ENCODE measurements at places on chromosomes 16 and 17. TPM values are rescaled to one million over a fixed set of nuclear protein-coding genes. Genes with fewer than 3 reads are reported as not detected.

CRHR1 gene
- total RNA-seq: not detected

- DNase-seq: no peak
- no peak overlapping the region for H3K27ac ChIP-seq
- peaks cover 84% of the 10 kb centered on the region for H3K36me3 ChIP-seq
- H3K27me3 ChIP-seq: no peaks in the 10 kb centered on the region
- no peaks in the 10 kb centered on the region for H3K4me1 ChIP-seq
These were observed 31.9 kb downstream of the PPL start for GRCh38 chr16:4904942-4905615.

FGF11 gene
- total RNA-seq: 2.1 TPM

DNA sequence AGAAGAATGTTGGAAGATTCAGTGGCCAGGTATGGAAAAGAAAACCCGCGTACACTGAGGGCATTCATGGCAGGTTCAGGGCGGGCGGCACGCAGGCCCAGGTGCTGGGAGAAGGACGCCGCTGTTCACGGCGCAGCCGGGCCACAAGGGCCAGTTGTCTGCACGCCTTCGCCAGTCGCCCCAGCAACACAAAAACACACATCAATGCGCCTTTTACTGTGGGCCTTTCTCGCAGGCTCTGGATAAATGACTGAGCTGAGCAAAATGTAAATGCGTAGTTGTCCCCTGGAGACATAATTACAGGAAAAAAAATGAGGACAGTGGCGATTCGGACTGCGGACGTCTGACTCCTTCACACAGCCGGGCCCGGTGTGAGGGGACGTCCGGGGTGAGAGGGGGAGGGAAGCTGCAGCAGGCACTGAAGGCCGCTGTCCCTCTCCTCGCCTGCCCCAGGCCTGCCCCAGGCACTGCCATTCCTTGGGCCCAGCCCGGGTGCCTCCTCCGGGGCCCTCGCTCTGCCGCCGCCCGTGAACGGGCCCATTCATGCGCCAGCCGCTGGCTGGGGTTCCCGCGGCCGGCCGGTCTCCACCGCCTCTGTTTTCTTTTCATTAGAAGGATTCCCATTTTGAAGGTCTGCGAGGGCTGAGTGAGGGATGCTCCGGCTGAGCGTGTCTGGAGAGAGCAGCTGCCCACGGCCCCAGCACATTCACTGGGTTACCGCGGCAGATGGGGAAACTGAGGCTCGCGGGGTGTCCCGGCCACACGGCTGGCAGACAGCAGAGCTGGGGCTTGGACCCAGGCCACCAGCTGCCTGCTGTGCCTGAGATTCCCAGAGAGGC, 6.5 kb upstream of the ZNF469 start:
- H3K4me3 ChIP-seq: no peak overlapping the region
- no peak overlapping the region for H3K27ac ChIP-seq
- H3K27me3 ChIP-seq: peaks cover 11% of the 10 kb centered on the region
- DNase-seq: no peak
- H3K4me1 ChIP-seq: no peaks in the 10 kb centered on the region
- H3K36me3 ChIP-seq: no peaks in the 10 kb centered on the region

DNA sequence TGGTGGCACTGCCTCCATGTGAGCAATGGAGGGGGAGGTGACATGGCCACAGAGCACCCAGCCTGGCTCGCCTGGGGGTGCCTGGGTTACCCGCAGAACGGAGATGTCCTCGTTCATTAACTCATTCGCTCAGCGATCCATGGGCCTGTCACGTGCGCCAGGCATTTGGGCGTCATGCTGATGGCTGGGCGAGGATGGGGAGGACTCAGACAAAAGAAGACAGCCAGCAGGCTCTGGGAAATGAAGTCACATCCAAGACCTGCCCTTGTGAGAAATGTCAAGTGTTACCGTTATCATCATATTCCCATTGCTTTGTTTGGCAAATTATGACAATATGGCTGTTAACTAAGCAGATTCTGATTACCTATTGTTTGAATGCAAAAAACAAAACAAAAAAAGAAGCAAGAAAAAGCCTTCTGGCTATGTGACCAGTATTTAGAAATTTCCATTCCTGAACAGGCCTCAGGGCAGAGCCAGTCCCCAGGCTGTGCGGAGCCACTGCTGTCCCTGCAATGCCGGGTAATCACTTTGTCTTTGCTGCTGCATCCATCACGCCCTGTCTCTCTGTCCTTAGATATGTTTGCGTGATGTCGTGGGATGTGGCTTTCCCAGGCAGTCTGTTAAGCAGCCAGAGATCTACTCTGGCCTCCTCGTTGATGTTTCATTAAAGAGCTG, 57.9 kb downstream of the CMIP start:
- no peaks in the 10 kb centered on the region for H3K27me3 ChIP-seq
- peaks cover 15% of the 10 kb centered on the region for H3K36me3 ChIP-seq
- no peak overlapping the region for H3K4me3 ChIP-seq
- peaks cover 49% of the 10 kb centered on the region for H3K4me1 ChIP-seq
- H3K27ac ChIP-seq: peak overlapping the region; percentile 71

DNA sequence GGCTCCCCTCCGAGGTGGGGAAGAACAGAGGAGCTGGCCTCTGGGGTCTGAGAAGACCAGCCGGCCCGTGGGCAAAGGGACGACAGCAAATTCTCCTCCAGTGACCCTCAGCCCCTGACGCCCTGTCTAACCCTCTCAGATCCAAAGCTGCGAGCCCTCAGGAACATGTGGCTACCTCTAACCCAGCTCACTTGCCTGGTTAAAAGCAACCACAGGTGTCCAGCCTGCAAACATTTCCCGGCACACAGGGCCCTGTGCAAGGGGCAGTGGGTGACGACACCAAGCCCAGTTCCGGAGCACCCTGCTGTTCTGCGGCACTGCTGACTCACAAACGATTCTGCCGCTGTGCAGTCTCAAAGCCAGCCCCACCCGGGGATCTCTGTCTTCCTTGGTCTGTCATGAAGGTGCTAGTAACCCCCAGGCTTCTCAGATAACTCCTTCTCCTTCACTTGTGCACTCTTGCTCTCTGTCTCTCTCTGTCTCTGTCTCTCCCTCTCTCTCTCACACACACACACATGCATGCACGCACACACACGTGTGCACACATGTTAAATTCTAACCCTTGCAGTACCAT, 23.0 kb downstream of the WNT3 start:
- no peaks in the 10 kb centered on the region for H3K36me3 ChIP-seq
- H3K4me1 ChIP-seq: peaks cover 7% of the 10 kb centered on the region
- peak; percentile 86 for DNase-seq
- H3K27ac ChIP-seq: no peak overlapping the region

GRCh38 chr16:47666434-47666833, 205.3 kb downstream of the PHKB start:
- no peaks in the 10 kb centered on the region for H3K27me3 ChIP-seq
- H3K4me3 ChIP-seq: no peak overlapping the region
- H3K4me1 ChIP-seq: no peaks in the 10 kb centered on the region
- DNase-seq: no peak
- H3K27ac ChIP-seq: no peak overlapping the region

GRCh38 chr17:77540975-77541374, 400.2 kb downstream of the SEC14L1 start:
- no peaks in the 10 kb centered on the region for H3K4me1 ChIP-seq
- DNase-seq: no peak
- peaks cover 44% of the 10 kb centered on the region for H3K27me3 ChIP-seq
- H3K36me3 ChIP-seq: no peaks in the 10 kb centered on the region
- H3K27ac ChIP-seq: no peak overlapping the region
- H3K4me3 ChIP-seq: no peak overlapping the region

- no peaks in the 10 kb centered on the region for H3K4me1 ChIP-seq
- DNase-seq: no peak
- H3K36me3 ChIP-seq: no peaks in the 10 kb centered on the region
These were observed 14.4 kb downstream of the THUMPD1 start for GRCh38 chr16:20727181-20727580.

DNA sequence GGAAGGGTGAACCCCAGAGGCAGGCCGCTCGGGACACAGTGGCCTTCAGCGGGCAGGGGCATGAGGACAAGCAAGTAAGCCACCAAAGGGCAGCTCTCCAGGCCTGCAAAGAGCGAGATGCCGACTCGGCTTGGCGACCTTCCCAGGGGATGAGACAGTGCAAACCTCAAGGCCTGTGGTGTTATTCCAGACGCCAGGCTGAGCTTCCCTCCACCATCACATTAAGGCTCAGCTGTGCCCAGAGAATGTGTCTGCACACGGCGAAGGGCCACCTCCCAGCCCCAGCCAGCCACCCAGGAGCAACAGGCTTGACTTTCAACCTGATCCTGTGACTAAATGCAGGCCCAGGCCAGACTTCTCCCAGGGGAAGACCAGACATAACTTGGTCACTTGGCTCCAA, 251.4 kb downstream of the SOX9 start:
- H3K27ac ChIP-seq: no peak overlapping the region
- DNase-seq: no peak
- H3K4me1 ChIP-seq: peaks cover 9% of the 10 kb centered on the region
- no peaks in the 10 kb centered on the region for H3K36me3 ChIP-seq
- H3K27me3 ChIP-seq: no peaks in the 10 kb centered on the region

Data from MCF 10A (cell line).